Heart right ventricle (tissue), 16 donors: ENCODE measurements at places on chromosomes 3 and 15.

- no peak overlapping the region for H3K4me3 ChIP-seq
- peaks cover 15% of the 10 kb centered on the region for H3K4me1 ChIP-seq
- H3K27ac ChIP-seq: no peak overlapping the region
- no peaks in the 10 kb centered on the region for H3K36me3 ChIP-seq
- H3K27me3 ChIP-seq: no peaks in the 10 kb centered on the region
These were observed 14.8 kb downstream of the PPP2R3A start for GRCh38 chr3:135980343-135980742.

GRCh38 chr15:57203906-57204305, 172.4 kb upstream of the CGNL1 start:
- H3K27me3 ChIP-seq: no peaks in the 10 kb centered on the region
- DNase-seq: no peak
- peaks cover 6% of the 10 kb centered on the region for H3K36me3 ChIP-seq
- H3K4me3 ChIP-seq: no peak overlapping the region

- H3K4me1 ChIP-seq: no peaks in the 10 kb centered on the region
- H3K27me3 ChIP-seq: no peaks in the 10 kb centered on the region
- no peaks in the 10 kb centered on the region for H3K36me3 ChIP-seq
- H3K27ac ChIP-seq: no peak overlapping the region
- H3K4me3 ChIP-seq: no peak overlapping the region
- DNase-seq: no peak
These were observed 40.0 kb downstream of the ZNF589 start for GRCh38 chr3:48280881-48281280.

- H3K4me1 ChIP-seq: no peaks in the 10 kb centered on the region
- H3K27me3 ChIP-seq: no peaks in the 10 kb centered on the region
- DNase-seq: no peak
These were observed 679.9 kb downstream of the NTRK3 start for GRCh38 chr15:87576486-87577176.

DNA sequence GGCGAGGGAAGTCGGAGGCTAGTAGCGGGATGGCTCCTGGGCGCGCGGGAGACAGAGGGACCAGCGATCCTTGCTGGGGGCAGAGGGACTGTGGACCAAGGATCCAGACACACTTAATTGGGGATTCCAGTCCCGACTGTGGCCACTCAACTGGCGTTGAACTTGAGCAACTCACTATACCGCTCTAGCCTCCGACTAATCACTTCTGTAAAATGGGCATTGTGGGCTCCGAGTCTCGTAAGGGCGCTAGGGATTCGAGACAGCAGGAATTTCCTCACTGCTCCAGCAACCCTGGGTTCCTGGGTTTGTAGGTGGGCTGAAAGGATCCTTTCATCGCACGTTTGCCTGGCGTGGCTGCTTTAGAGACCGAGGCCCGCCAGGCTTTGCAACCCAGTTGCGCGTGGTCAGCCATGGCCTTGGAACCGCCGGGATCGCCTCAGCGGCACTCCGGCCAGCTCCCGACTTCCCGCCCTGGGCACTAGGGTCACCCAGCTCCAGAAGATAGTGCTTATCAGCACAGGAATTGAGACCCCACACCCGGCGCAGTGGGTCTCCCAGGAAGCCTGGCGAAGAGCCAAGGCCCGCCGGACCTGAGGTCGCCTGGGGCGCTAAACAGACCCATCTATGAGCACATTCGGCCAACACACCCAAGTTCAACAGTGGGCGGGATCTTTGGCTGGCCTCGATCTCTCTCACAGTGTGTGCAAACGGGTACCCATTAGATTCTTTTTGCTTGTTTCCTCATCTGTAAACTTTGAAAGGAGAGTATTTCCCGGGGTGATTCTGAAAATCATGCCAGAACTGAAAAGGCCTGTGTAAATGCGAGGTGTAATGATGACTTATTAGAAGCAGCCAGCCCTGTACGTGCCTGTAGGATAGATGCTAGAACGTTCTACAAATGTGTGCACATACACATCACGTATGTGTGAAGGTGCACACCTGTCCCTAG, 9.9 kb downstream of the FOXL2 start:
- DNase-seq: no peak
- peak overlapping the region; percentile 42 for H3K4me3 ChIP-seq
- H3K36me3 ChIP-seq: no peaks in the 10 kb centered on the region
- peaks cover 47% of the 10 kb centered on the region for H3K27me3 ChIP-seq
- H3K27ac ChIP-seq: no peak overlapping the region

- H3K4me1 ChIP-seq: no peaks in the 10 kb centered on the region
- H3K27me3 ChIP-seq: no peaks in the 10 kb centered on the region
- no peak for DNase-seq
- H3K36me3 ChIP-seq: peaks cover 90% of the 10 kb centered on the region
- no peak overlapping the region for H3K4me3 ChIP-seq
These were observed 18.1 kb upstream of the SLC22A13 start for GRCh38 chr3:38247366-38248035.

DNA sequence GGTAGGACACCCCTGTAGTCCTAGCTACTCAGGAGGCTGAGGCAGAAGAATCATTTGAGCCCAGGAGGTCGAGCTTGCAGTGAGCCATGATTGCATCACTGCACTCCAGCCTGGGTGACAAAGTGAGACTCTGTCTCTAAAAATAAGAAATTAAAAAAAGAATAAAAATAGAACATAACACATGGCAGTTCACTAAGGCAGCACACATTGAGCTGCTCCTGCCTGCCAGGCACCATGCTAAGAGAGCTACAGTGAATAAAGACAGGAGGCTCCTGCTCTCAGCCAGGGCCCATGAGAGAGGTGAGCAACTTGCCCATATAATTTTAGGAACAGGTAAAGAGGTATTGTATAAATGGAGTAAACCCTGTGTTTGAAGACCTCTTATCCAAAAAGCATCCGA, 54.3 kb downstream of the EBLN2 start:
- H3K4me3 ChIP-seq: no peak overlapping the region
- no peak for DNase-seq

DNA sequence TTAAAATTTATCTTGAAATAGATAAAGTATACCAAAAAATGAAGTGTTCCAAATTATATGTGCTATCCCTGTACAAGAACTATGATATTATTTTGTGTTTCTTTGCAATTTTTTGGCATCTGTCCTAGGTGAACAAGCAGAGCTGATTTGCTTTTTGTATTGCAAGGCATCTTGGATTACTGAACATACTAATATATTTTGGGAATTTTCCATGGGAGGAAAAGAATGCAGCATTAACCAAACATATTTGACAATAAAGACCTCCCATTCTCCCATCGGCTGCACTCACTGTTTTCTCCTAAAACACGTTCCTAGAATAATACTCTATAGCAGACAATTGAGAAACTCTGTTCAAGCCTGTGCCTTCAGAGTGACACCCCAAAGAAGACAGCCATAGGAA, 265.1 kb upstream of the ALCAM start:
- H3K4me1 ChIP-seq: no peaks in the 10 kb centered on the region
- H3K27me3 ChIP-seq: no peaks in the 10 kb centered on the region
- no peaks in the 10 kb centered on the region for H3K36me3 ChIP-seq
- no peak for DNase-seq
- H3K27ac ChIP-seq: no peak overlapping the region

DNA sequence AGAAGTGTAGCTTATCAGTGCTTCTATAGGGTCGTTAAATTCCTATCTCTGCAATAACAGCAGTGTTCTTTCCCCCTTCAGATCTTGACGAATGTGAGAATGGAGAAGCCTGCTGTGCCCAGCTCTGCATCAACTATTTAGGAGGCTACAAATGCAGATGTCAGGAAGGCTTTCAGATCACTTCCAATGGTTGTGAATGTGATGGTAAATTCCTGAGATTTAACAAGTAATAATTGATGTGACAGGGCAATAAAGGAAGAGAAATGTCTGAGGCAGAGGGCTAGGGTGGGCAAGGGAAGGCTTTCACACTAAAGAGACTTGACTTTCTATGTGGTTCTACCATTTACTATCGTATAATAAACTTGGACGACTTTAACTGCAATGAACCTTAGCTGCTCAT, 711.7 kb upstream of the GOLIM4 start:
- no peaks in the 10 kb centered on the region for H3K27me3 ChIP-seq
- no peak overlapping the region for H3K27ac ChIP-seq
- H3K4me3 ChIP-seq: no peak overlapping the region
- DNase-seq: no peak
- no peaks in the 10 kb centered on the region for H3K4me1 ChIP-seq
- no peaks in the 10 kb centered on the region for H3K36me3 ChIP-seq

- no peak for DNase-seq
- H3K4me3 ChIP-seq: peak overlapping the region; percentile 96
- peak overlapping the region; percentile 94 for H3K27ac ChIP-seq
- no peaks in the 10 kb centered on the region for H3K27me3 ChIP-seq
- peaks cover 19% of the 10 kb centered on the region for H3K4me1 ChIP-seq
These were observed 438 bp upstream of the SLC49A4 start for GRCh38 chr3:122794483-122794778.

DNA sequence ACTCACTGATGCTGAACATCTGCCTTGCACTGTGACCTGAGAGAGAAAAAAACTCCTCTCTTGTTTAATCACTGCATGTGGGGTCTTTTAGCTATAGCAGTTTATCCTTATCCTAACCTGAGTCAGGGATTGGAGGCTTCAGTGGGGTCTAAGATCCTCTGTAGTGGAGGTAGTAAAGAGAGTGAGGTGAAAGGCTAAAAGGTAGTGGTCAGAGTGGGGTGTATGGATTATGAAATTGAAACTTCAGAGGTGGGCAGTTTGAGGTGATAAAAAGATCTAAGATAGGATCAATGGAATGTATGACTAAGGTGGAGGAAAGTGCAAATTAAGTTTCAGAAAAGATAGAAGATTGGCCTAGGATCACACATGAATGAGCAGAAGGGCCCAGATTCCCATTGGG, 36.5 kb downstream of the DET1 start:
- no peak overlapping the region for H3K4me3 ChIP-seq
- H3K36me3 ChIP-seq: no peaks in the 10 kb centered on the region
- no peak for DNase-seq
- H3K27me3 ChIP-seq: no peaks in the 10 kb centered on the region
- no peak overlapping the region for H3K27ac ChIP-seq
- H3K4me1 ChIP-seq: no peaks in the 10 kb centered on the region

- H3K4me3 ChIP-seq: no peak overlapping the region
- H3K27me3 ChIP-seq: no peaks in the 10 kb centered on the region
- DNase-seq: no peak
- H3K4me1 ChIP-seq: no peaks in the 10 kb centered on the region
These were observed 39.9 kb upstream of the C3orf49 start for GRCh38 chr3:63779227-63779626.

GRCh38 chr3:79016587-79017376, 751.0 kb downstream of the ROBO1 start:
- H3K4me3 ChIP-seq: peak overlapping the region; percentile 88
- H3K27ac ChIP-seq: peak overlapping the region; percentile 5
- H3K4me1 ChIP-seq: peaks cover 6% of the 10 kb centered on the region
- peaks cover 39% of the 10 kb centered on the region for H3K27me3 ChIP-seq
- DNase-seq: no peak

- H3K27ac ChIP-seq: no peak overlapping the region
- no peaks in the 10 kb centered on the region for H3K36me3 ChIP-seq
- H3K27me3 ChIP-seq: peaks cover 38% of the 10 kb centered on the region
- no peak overlapping the region for H3K4me3 ChIP-seq
- DNase-seq: no peak
These were observed 52.8 kb downstream of the IL12A start for GRCh38 chr3:160041465-160041864.

DNA sequence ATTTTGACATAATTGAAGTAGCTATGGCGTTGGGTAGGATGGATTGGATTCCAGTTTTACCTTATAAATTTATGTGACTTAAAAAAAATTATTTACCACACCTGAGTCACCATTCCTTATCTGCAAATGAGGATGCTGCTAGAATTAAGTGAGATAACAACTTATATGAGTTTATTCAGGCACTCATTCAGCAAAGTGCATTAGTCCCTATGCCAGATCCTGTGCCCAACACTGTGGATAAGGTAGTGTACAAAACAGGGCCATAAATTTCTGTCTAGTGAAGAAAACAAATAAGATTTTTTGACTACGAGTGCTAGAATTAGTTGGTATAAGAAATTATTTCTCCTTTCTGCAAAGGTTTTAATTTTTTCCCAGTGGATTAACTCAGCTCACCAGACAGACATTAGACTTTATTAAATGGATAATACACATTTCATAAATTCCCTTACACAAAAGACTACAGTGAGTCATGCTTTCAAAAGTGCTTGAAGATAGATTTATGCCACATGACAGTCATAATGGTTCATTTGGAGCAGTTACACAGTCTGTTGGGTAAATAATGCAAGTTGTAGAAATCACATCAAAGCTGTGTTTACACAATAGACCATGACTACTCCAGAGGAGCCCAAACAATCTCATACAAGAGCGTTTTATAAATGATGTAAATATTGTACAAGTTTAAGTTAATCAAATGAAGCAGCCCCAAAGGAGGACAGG, 129.9 kb upstream of the TGFBR2 start:
- no peaks in the 10 kb centered on the region for H3K36me3 ChIP-seq
- H3K27ac ChIP-seq: no peak overlapping the region
- no peaks in the 10 kb centered on the region for H3K27me3 ChIP-seq

DNA sequence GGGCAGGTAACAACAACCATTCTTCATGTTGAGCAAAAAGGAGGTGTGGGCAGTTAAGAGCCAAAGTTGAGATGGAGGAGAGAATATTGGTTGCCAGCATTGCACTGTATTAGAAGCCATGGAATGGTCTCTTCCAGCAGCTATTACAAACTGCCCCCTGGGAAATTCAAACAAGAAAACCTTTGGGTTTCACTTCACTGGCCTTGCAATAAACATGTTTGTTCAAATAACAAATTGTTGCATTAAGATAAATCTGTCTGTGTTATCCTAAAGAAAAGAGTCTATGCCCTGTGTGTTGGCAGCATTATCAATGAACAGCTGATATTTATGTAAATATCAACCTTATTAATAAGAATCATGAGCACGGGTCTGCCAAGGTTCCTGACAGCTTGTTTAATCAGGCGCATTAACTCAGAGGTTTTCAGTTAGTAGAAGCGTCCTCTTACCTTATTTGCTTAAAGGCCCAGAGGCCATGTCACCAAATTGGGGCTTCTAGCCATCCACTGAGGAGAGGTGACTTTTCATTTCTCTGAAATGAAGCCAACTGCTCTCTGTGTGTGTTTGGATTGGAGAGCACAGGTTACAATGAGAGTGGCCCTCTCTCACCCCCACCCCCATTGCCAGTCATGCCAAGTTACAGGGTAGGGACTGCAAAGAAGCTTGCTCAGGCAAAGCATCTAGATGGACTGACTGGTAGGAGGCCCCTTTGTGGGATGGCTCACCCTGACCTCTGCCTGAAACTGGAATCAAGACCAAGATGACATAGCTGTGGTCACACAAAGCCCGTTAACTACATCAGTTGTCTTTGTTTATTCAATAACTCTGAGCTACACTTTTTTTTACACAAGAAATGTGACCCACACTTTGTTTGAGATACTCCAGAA, 10.5 kb downstream of the FILIP1L start:
- no peak for DNase-seq
- H3K4me3 ChIP-seq: no peak overlapping the region
- H3K4me1 ChIP-seq: peaks cover 71% of the 10 kb centered on the region
- H3K27me3 ChIP-seq: no peaks in the 10 kb centered on the region
- H3K27ac ChIP-seq: no peak overlapping the region
- H3K36me3 ChIP-seq: no peaks in the 10 kb centered on the region

GRCh38 chr3:168102735-168103410, 7.1 kb upstream of the GOLIM4 start:
- no peaks in the 10 kb centered on the region for H3K36me3 ChIP-seq
- DNase-seq: no peak
- H3K27me3 ChIP-seq: no peaks in the 10 kb centered on the region
- H3K4me3 ChIP-seq: no peak overlapping the region
- H3K4me1 ChIP-seq: no peaks in the 10 kb centered on the region

- H3K4me3 ChIP-seq: no peak overlapping the region
- no peaks in the 10 kb centered on the region for H3K27me3 ChIP-seq
- no peaks in the 10 kb centered on the region for H3K36me3 ChIP-seq
- no peak for DNase-seq
These were observed 51.4 kb downstream of the SSUH2 start for GRCh38 chr3:8593021-8593827.
